T-helper 1 cell (primary cell): ENCODE measurements at places on chromosomes 2 and 18.

- DNase-seq = no peak
These were observed 6.5 kb downstream of the SPR start for GRCh38 chr2:72893594-72894319.

- no peak for DNase-seq
These were observed 208.1 kb downstream of the ASB1 start for GRCh38 chr2:238634701-238635357.

DNA sequence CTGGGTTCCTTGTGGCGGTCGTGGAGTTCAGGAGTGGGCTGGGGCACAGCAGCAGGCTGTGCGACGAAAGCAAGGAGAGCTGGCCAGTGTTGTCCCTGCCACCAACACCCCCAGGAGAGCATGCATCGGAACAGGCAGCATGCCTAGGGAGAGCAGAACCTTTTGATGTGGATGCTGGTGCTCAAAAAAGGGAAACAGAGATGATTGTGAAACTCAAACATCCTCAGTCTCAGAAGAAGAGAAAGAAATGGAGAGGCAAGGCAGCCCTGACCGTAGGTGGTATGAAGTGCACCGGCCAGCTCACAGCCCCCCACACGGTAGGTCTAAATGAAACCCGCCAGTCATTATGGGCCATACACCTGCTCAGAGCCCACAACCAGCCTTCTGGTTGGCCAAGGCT lies 253.4 kb downstream of the GBX2 start:
- DNase-seq = no peak

GRCh38 chr2:45769056-45769455 lies 117.6 kb downstream of the PRKCE start:
- DNase-seq = no peak

DNA sequence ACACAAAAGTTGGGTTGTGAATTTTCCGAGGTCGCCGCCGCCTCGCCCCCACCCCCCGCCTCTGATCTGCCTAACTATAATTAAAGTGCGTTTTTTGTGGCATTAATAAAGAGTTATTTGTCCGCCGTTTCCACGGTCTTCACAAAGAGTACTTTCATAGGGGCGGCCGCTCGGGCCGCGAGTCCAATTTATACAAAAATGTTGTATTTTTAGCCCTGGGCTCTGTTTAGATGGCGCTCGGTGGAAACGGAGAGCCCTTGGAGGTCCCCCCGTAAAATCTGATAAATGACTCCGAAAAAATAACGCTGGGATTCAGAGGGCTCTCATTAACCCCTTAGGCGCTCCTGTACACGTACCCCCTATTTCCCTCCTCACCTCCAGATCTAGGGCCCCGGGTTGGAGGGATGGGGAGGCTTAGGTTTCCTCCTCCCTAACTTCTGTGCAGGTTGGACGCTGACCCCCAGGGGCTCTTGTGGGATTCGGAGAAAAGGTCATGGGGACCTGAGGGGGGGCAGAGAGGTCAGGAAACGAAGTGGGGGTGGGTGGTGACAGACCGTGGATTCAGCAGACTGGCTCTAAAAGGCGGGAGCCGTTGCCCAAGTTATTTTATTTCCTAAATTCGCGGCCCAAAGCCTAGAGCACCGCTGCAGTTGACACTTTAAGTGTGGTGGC lies 1.9 kb downstream of the CYP26B1 start:
- DNase-seq = no peak

- DNase-seq = no peak
These were observed 9.5 kb upstream of the ADGRF3 start for GRCh38 chr2:26356111-26356510.

DNA sequence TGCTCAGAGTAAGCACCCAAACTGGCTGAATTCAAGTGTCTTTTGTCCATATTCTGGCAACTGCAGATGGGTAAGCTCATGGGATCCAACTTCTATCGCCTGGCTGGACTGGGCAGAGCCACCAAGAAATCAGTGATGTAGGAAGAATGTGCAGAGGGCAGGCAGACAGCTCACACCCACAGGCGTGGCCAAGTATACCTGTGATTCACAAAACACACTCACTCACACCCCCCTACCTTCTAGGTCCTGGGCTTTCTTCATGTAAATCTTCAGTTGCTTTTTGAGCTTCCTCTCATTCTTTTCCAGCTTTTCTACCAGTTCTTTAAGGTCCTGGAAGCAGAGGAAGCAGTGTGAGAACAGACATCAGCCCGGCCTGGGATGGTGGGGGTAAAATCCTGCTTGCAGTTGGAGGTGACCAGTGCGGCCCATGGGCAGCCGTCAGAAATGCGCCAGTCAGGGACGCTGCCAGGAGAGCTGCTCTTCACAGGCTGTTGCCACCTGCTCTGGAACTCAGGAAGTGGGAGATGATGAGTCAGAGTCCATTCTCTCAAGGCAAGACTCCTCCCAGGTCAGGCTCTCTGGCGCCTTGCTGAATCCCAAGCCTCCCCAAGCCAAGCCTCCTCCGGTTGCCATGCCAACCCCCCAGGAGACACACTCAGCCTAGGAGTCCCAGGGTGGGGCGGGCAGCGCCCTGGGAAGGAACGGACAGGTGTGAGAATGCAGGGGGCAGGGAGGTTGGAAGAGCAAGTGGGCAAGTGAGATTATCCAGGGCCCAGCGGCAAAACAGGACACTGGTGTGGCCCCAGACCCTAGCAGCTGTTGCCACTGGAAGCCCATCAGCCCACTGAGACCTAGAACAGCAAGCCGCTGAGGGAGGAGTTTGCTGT lies 36.2 kb upstream of the ACAA2 start:
- DNase-seq = no peak

DNA sequence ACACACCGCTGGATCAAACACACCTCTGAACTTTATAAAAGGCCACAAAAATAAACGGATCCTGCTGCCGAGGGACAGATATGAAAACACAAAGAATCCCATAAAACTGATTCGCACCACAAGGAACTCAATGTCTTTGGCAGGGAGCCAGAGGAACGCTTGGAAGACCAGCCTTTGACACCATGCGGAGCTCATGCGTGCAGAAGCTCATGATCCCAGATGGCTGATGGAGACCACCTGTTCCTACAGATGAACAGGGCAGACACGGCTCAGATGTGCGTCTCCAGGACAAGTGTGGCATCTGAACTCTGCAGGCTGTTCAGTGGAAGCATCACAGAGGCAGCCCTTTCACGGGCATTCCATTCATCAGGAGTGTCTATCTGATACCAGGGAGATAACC lies 24.9 kb downstream of the COPS9 start:
- no peak for DNase-seq

- DNase-seq = no peak
These were observed 239.0 kb upstream of the KLHL29 start for GRCh38 chr2:23146011-23146410.

GRCh38 chr18:37246779-37247340 lies 318.7 kb downstream of the CELF4 start:
- DNase-seq = no peak

DNA sequence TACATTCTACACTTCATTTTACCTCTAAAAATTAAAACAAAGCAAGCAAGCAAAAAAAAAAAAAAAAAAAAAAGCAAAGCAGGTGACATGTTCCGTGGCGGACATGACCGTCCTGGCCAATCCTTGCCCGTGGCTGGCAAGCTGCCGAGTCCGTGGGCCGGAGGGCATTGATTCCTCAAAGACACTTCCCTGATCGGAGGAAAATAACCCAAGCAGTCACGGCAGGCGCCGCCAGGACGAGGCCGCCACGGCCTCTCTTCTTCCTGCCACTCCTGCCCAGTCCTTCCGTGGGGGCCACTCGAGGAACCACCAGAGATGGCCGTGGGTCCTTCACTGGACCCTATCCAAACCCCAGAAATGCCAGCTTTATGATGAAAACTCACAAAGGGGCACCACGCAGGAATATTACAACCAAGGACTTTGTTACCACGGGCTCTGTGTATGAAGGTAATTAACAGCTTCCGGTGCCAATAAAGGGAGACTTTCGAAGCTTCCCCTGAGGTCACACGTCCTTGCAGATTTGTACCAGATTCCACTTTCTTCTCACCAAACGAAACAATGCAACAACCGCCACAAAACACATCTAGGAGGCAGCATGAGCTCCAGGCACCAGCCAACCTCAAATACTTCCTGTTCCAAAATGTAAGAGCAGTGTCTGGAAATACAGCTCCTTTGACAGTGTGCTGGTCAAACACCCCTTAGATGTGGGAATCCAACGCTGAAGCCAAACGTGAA lies 170.3 kb downstream of the HDAC4 start:
- no peak for DNase-seq

- DNase-seq = no peak
These were observed 256.4 kb downstream of the THSD7B start for GRCh38 chr2:137021763-137022162.

DNA sequence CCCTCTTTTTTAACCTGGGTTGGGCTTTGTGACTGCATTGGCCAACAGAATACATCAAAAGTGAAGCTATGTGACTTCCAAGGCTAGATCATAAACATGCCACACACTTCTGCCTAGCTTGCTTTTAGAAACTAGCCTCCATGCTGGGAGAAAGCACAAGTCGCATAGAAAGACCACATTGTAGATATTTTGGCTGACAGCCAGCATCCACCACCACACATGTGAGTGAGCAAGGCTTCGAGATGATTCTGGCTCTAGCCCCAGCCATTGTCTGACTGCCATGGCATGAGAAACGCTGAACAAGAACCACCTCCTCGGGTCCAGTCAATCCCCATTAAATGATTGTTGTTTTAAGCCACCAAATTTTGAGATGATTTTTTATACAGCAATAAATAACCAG lies 66.8 kb upstream of the STPG4 start:
- DNase-seq = no peak

DNA sequence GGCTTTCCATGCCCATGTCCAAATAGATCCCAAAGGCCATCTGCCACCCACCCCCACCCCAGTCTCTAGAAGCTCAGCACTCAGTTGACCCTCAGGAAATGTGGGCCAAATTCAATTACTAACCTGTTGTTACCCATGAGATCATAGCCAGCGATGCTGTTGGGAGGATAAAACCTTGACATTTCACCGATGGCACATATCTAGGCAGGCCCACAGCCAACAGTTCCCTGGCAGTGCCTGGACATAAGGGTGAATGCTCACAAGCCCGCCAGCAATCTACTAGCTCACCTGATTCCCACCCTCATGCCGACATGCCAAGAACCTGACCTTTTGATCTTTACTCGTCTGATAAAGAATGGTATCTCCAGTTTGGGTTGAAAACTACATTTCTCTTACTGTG lies 11.8 kb upstream of the ACOXL start:
- no peak for DNase-seq

- no peak for DNase-seq
These were observed 53.1 kb downstream of the VIL1 start for GRCh38 chr2:218471982-218472381.

- DNase-seq = no peak
These were observed 41.8 kb upstream of the SP3 start for GRCh38 chr2:174007010-174007409.

DNA sequence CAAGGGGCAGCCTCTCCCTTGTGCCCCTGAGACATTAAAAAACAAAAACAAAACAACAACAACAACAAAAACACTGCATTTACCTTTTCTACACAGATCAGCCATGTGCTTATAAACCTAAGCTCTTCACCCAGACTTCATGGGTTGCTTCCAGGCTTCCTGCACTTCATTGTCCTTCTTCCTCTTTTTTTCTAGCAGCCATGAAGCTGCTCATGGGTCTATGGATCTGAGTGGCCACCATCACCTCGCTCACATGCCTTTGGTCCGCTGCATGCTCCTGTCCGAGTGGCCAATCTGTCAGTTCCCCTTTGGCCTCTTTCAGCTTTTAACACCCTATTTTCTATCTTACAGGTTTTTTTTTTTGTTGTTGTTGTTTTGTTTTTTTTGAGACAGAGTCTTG lies 9.0 kb upstream of the TET3 start:
- DNase-seq = no peak

- no peak for DNase-seq
These were observed 18.8 kb upstream of the SOX11 start for GRCh38 chr2:5673145-5674025.

DNA sequence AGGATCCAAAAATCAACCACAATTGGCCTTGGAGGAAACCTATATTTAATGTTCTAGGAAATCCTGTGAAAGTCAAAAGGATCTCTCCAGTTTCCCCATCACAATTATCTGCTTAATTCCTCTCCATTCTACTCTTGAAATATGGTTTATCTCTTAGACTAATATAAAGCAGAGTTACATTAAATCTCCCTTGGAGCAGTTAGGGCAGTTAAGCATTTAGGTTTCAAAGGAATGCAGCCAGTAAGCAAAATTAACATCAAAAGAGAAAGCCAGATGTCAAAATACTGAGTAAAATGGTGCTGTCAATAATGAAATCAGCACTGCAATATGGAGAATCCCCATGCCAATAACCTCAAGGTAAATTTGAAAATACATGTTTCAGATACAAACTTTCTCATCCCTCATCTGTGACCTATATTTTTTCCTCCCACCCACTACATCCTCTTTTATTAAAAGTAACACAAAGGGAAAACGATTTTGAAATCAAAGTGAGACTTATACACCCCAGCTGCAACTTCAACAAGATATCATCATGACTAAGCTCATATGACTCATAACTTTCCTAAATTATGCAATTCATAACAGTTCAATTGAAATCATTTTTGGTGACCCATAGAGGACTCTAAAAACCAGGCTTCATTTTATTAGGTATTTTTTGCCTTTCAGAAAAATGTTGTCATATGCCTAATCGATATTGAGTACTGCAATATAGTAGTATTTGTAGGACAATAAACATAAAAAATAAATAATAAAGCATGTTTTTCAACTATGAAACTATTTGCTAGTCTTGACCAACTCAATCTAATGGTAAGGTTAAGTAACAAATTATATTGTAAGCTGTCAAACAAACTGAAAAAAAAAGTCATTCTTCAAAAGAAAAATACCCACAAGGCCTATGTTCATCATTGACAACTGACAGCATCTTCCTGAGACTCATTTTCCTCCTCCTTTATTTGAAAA lies 3.1 kb downstream of the ADAM17 start:
- DNase-seq = no peak

DNA sequence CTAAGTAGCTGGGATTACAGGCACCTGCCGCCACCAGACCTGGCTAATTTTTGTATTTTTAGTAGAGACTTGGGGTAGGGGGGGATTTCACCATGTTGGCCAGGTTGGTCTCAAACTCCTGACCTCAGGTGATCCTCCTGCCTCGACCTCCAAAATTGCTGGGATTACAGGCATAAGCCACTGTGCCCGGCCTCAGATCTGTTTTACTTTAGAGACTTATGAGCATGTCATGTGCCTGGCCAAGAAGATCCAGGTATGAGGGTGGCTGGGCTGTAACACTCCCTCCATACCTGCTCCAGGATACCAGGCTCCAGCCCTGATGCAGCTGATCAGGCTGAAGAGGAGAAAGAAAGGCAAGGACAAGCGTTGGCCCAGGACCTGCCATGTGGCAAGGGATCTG lies 125.0 kb downstream of the LPIN1 start:
- no peak for DNase-seq
